ENCODE measurements at places on chromosomes 7 and 10.

GRCh38 chr7:81462672-81463071, 307.2 kb downstream of the HGF start:
- DNase-seq = no peak

- DNase-seq = peak; percentile 57
Measured at GRCh38 chr10:132563485-132564248, 26.1 kb downstream of the INPP5A start.

- no peak for DNase-seq
Measured at GRCh38 chr10:13882119-13882711, 295.4 kb downstream of the PRPF18 start.

GRCh38 chr7:70694971-70695794, 436.8 kb upstream of the GALNT17 start:
- DNase-seq = peak; percentile 63

DNA sequence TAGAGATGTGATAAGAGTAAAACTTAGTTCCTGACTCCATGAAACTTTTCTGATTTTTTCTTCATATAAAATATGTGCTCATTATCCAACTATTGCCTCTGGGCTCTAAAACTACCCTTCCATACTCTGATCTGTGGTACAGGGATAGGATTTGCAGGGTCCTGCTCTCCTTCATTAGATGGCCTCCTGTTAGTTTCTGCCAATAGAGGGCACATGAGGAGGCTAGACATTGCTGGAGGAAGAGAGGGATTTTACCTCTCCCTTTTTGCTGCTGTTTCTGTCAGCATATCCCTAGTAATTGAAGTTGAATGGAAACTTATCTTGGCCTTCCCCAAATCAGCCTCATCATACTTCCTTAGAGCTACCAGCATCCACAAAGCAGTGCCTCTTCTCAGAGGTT, 269.4 kb downstream of the NXPH1 start:
- DNase-seq = no peak

Data from sciatic nerve (tissue), 2 donors.